ENCODE measurements at places on chromosomes 1 and 21. TPM values are rescaled to one million over a fixed set of nuclear protein-coding genes. Genes with fewer than 3 reads are reported as not detected.

GRCh38 chr1:229094476-229095311, 176.2 kb upstream of the RAB4A start:
- peaks cover 46% of the 10 kb centered on the region for H3K4me1 ChIP-seq
- H3K36me3 ChIP-seq: no peaks in the 10 kb centered on the region
- no peaks in the 10 kb centered on the region for H3K27me3 ChIP-seq
- H3K27ac ChIP-seq: peak overlapping the region; percentile 98
- peak overlapping the region; percentile 3 for H3K4me3 ChIP-seq
- DNase-seq: no peak

DNA sequence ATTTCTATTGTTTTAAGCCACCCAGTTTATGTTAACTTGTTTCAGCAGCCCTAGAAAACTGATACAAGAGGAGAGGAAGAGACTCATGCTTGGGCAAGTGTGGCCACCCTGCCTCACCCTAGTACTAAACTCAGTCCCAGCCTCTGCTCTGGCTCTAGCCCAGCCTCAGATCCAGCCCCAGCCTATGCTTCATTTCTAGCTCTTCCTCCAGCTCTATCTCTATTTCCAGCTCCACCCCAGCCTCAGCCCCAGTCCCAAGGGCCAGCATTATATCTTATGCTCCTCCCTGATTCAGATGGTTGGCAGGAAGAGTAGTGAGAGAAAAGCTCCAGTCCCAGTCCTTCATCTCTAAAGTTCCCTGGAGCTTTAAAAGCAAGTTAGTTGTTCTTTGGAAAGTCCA, 535.5 kb downstream of the PTPRC start:
- no peak overlapping the region for H3K4me3 ChIP-seq
- DNase-seq: no peak
- no peak overlapping the region for H3K27ac ChIP-seq
- H3K27me3 ChIP-seq: no peaks in the 10 kb centered on the region
- H3K36me3 ChIP-seq: no peaks in the 10 kb centered on the region

Gene NR1I3
- not detected for total RNA-seq

Gene CDK18
- 19.3 TPM for total RNA-seq

- H3K27ac ChIP-seq: no peak overlapping the region
- no peak for DNase-seq
- H3K36me3 ChIP-seq: no peaks in the 10 kb centered on the region
- peaks cover 5% of the 10 kb centered on the region for H3K4me1 ChIP-seq
These were observed 17.6 kb downstream of the PALMD start for GRCh38 chr1:99663501-99663900.

GRCh38 chr1:183546427-183546826, 43.8 kb downstream of the NCF2 start:
- H3K4me3 ChIP-seq: no peak overlapping the region
- H3K27me3 ChIP-seq: no peaks in the 10 kb centered on the region
- H3K27ac ChIP-seq: no peak overlapping the region
- H3K36me3 ChIP-seq: peaks cover 34% of the 10 kb centered on the region
- DNase-seq: no peak
- peaks cover 5% of the 10 kb centered on the region for H3K4me1 ChIP-seq

GRCh38 chr1:228151180-228151925, 1.6 kb downstream of the GJC2 start:
- no peak overlapping the region for H3K27ac ChIP-seq
- H3K36me3 ChIP-seq: no peaks in the 10 kb centered on the region
- no peak for DNase-seq

GRCh38 chr21:39105341-39105765, 77.9 kb downstream of the PSMG1 start:
- H3K36me3 ChIP-seq: no peaks in the 10 kb centered on the region
- peaks cover 12% of the 10 kb centered on the region for H3K27me3 ChIP-seq
- H3K27ac ChIP-seq: peak overlapping the region; percentile 2
- peaks cover 12% of the 10 kb centered on the region for H3K4me1 ChIP-seq
- no peak overlapping the region for H3K4me3 ChIP-seq

Gene LCE2C
- total RNA-seq: not detected

All from type B pancreatic cell (in vitro differentiated cells).